ENCODE measurements at places on chromosomes 3 and 15. TPM values are rescaled to one million over a fixed set of nuclear protein-coding genes. Genes with fewer than 3 reads are reported as not detected.

Gene PEX11A
- 18.4 TPM for total RNA-seq

Gene OR5K2
- total RNA-seq = not detected

Gene PLSCR4
- total RNA-seq = 84.7 TPM

Gene NCK1
- 34.9 TPM for total RNA-seq

Gene KCNMB3
- total RNA-seq = 1.8 TPM

Gene P2RY12
- total RNA-seq = 8.3 TPM

Gene GATA2
- 4.2 TPM for total RNA-seq

Gene STRC
- total RNA-seq = 0.24 TPM

Gene PLSCR5
- not detected for total RNA-seq

Gene RTP1
- total RNA-seq = not detected

Gene APBA2
- 2.2 TPM for total RNA-seq

Gene PLA2G4D
- total RNA-seq = 0.09 TPM

Gene TOP2B
- total RNA-seq = 63.0 TPM

Gene SCN11A
- total RNA-seq = 0.56 TPM

Gene SCAP
- total RNA-seq = 57.7 TPM

Gene NAALADL2
- 15.1 TPM for total RNA-seq

Gene FAM3D
- not detected for total RNA-seq

Gene FETUB
- total RNA-seq = not detected

Gene NPAP1
- not detected for total RNA-seq

Gene VIPR1
- 2.9 TPM for total RNA-seq

Gene SPINK8
- not detected for total RNA-seq

Gene CCDC9B
- total RNA-seq = 3.1 TPM

Gene CAV3
- total RNA-seq = not detected

Gene GOLGA6L7
- not detected for total RNA-seq

Gene RNU5B-1
- total RNA-seq = not detected

Gene BAHD1
- total RNA-seq = 17.4 TPM

Gene C3orf52
- 39.1 TPM for total RNA-seq

Gene OR5K4
- not detected for total RNA-seq

Gene ECE2
- total RNA-seq = not detected

Gene BNC1
- total RNA-seq = 1.1 TPM

Measured in omental fat pad (tissue), 4 donors.